SK-N-MC (cell line): ENCODE measurements at places on chromosomes 12 and 14.

GRCh38 chr12:132014092-132014914, 64.6 kb downstream of the EP400 start:
- DNase-seq = no peak

DNA sequence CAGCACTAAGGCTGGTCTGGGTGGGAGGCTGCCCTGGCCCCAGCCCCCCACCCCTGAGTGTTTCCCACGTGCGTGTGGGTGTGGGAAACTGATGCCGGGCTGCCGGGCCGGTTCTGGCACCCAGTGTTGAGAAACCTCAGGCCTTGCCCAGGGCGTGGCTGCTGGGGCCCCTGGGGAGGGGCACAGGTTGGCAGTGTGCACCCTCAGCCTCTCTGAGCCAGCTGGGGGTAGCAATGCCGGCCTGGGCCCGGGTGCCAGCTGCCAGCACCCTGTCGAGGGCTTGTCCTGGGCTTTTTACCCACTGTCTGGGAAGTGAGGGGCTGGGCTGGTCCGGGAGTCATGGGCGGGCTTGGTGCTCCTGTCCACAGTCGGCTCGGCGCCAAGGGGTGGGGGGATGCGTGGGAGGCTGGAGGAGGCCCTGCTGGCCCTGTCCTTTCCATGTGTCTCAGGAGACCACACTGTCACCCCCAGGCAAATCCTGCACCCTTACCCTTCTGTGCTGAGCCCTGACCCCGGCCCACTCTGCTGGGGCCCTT, 15.7 kb downstream of the ASPG start:
- DNase-seq = no peak

DNA sequence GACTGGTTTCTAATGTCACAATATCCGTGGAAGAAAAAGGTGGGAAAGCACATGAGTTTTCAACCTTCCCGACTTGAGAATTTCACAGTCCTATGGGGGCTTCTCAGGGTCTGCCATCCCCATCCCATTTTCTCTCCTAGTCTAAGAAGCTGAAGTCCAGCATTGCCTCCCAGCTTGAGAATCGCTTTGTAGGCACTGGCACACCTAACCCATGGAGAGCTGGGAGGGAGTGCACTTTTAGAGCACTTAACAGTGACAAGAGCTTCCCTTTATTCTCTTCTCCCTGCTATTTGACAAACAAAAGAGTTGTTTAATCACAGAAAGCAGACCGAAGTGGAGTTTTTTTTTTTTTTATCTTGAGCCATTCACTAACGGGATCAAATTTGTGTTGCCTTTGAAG, 22.8 kb upstream of the SRRM4 start:
- no peak for DNase-seq

- no peak for DNase-seq
These were observed 6.2 kb downstream of the CHST11 start for GRCh38 chr12:104462931-104463339.

- no peak for DNase-seq
These were observed 348.5 kb upstream of the RGS6 start for GRCh38 chr14:71583705-71584104.

- DNase-seq = no peak
These were observed 172.0 kb upstream of the FRMD6 start for GRCh38 chr14:51479584-51480325.

- DNase-seq = no peak
These were observed 3.8 kb upstream of the ABCC9 start for GRCh38 chr12:21945002-21945401.

DNA sequence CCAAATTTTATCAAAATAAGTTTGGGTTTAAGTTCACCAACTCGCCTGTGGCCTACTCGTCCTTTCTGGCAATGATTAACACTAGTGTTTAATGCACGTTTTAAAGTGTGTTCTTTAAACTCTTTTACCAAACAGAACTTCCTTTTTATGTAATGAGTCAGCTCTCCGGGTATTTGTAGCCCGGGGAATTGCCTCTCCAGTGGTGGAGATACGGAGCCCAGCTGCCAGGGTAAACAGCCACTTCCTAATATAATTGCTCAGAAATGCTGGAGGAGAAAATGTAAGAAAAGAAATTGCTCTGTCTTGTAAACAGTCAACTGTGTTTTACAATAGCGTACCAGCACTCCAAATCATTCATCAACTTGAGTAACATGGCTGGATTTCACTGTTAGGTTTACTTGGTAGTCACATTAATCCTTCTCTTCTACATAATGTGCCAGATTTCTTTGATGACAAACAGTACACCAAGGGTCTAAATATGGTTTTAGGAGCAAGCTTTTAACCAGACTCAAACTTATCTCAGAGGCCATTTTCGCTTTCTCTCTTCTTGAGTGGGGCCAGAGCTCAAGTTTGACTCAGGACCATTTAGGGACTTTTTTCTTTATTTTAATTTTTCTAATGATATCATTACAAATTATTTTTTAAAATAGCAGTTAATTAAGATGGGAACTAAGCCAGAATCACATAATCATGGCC, 101.2 kb upstream of the SLC38A2 start:
- peak; percentile 86 for DNase-seq

DNA sequence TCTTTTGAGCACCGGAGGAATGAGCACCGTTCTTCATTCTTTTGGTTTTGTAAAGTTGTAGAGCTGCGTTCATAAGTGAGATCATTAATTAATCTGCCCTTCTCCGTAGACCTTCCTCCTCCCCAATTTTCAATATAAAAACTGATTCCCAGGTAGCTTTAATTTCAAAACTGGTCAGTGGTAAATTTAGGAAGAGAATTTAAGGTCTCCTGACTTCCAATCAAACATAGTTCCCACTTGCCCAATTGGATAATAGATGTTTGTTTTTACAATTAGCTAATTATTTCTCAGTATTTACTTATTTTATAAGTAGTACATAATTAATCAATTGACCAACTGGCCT, 27.2 kb upstream of the YBX3 start:
- DNase-seq = no peak

DNA sequence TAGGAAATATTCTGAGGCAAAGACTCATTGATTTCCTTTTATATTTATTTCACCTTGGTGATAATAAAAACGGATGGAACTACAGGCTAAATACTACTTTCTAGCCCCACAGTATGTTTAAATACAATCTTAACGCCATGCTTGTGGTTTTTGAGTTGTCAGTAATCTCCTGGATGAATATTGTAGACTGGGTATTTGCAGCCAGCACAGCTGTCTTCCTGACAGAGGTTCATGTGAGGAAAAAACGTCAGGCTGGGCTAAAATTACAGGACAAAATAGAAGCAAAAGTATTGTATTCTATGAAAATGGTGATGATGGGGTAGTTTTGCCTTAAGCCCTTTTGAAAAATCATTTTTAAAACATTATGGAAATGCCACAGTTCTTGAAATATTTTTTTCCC, 140.9 kb downstream of the CCDC91 start:
- no peak for DNase-seq

- no peak for DNase-seq
These were observed 12.0 kb downstream of the LUM start for GRCh38 chr12:91099341-91099740.

DNA sequence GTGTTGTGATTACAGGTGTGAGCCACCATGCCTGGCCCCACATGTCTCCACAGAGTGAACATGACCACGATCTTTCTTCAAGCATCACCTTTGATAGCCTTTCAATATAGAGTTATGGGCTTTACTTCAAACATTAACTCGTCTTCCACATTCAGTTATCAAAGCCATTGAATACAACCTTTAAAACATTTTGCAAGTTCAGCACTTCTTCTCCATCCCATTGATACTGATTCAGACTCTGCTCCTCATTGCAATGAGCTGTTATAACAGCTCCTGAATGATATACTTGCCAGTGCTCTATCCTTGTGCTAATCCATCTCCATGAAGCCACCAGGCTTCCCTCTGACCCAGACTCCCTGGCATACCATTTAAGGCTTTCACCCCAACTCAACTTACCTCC, 223.5 kb upstream of the EEA1 start:
- no peak for DNase-seq

- no peak for DNase-seq
These were observed 31.5 kb upstream of the SYNDIG1L start for GRCh38 chr14:74457565-74457895.

GRCh38 chr12:96698521-96698920, 208.5 kb upstream of the NEDD1 start:
- DNase-seq = no peak

- no peak for DNase-seq
These were observed 46.3 kb upstream of the STON2 start for GRCh38 chr14:81446279-81447007.

DNA sequence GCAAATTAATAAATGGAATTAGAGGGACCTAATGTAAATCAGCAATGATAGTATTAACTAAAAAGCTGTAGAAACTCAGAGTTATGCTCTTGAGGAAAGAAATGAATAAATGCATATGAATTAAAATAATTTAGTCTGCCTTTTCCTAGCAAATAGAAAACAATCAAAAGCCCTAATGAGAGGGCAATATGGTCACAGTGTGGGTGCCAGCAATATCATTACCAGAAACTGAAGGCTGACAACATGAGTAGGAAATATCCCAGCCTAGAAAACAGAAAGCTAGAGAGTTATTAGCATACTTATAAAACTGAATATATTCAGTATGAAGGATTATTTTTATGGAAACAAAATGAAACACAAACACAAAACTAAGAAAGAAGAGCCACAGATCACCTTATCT, 987.5 kb upstream of the SEL1L start:
- DNase-seq = no peak

- no peak for DNase-seq
These were observed 127.4 kb downstream of the HMGA2 start for GRCh38 chr12:65951697-65952096.

- no peak for DNase-seq
These were observed 366.5 kb downstream of the ALG10 start for GRCh38 chr12:34388636-34389377.

GRCh38 chr12:104520242-104520900, 63.6 kb downstream of the CHST11 start:
- no peak for DNase-seq

- DNase-seq = no peak
These were observed 2.0 kb upstream of the GALC start for GRCh38 chr14:87994974-87995373.

GRCh38 chr14:49865431-49865859, 12.9 kb upstream of the NEMF start:
- no peak for DNase-seq

DNA sequence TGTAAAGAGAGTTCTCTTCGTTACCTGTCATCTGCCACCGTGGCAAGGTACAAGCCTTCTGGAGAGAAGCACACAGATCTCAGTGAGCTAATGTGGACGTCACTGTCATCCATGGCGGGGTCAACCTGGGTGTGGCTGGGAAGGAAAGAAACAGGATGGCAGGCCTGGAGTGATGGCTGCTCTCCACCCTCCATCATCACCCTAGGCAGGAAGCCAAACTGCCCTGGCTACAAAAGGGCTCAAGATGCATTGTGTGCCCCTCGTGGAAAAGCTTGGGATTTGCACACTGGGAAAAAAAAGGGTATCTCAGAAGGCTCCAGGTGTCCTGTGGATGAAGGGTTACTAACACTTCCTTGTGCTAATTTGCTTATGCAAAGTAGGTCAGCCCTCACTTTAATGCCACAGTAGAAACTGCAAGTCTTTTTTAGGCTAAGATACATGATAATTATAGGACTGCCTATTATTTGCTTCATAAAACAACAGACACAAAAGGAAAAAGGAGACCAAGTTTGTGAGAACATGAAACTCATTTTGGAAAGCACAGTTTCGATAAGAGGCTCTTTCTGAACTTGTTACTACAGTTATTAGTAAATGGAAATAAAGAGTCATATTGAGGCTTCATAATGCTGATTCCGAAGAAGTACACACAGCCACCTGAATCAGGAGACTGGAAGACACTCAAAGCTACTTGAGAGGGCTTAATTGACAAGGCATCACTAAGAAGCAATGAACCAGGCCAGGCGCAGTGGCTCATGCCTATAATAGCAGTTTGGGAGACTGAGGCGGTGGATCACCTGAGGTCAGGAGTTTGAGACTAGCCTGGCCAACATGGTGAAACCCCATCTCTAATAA, 18.9 kb downstream of the RFC5 start:
- no peak for DNase-seq

DNA sequence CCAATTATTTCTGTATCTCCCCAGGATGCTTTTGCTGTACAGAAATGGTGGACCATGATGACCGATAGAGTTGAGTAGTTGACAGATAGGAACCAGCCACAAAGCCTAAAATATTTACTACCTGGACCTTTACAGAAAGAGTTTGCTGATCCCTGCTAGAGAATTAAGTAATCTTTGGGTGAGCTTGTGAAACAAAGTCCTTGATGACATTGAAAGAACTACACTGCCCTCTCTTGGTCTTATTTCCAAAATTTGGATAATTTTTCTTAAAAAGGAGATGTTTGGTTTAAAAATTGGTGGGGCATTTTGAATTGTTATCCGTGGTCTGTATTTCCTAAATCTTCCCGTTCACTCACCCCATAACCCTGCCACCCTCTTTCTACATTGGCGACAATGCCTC, 13.7 kb upstream of the TCTN1 start:
- DNase-seq = peak; percentile 52

GRCh38 chr12:29698756-29699155, 85.0 kb downstream of the TMTC1 start:
- peak; percentile 52 for DNase-seq

DNA sequence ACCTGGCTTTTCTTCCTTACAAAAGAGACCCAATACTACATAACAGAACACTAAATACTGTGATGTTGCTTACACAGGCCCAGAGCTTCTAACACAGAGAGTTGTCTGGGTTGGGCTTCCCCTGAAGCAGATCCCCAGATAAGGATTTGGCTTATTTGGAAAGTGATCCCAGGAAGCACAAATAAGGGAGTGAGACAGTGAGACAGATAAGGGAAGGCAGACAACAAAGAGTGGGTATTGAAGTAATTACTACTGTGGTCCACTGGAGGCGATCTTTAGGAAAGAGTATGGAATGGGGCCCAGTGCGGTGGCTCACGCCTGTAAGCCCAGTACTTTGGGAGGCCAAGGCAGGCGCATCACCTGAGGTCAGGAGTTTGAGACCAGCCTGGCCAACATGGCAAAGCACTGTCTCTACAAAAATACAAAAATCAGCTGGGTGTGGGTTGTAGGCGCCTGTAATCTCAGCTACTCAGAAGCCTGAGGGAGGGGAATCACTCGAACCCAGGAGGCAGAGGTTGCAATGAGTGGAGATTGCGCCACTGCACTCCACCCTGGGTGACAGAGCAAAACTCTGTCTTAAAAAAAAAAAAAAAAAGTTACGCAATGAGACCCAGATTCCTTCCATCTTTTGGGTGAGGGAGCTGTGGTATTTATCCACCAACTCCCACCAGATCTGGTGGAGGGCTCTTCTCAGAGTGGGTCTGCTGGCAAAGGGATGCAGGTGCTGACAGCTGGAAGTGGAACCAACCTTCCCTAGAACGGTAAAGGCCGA, 10.2 kb upstream of the C12orf43 start:
- no peak for DNase-seq

- DNase-seq = no peak
These were observed 149.9 kb upstream of the BTG1 start for GRCh38 chr12:92295523-92295922.

DNA sequence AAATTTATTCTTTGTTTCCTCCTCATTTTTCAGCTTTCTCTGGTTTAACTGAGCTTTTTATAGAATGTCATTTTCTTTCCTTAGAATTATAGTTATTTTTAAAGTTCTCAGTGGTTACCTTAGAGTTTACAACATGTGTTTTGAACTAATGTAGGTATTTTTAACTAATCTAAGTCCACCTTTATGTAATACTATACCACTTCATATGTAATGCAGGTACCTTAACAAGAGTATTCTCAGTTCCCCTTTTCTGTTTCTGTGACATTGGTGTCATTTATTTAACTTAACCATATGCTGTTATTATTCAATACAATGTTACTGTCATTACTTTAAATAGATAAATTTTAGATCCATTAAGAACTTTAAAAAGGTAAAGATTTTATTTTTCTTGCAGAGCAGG, 30.3 kb upstream of the KCNC2 start:
- no peak for DNase-seq
